ENCODE measurements at places on chromosomes 13 and 19.

DNA sequence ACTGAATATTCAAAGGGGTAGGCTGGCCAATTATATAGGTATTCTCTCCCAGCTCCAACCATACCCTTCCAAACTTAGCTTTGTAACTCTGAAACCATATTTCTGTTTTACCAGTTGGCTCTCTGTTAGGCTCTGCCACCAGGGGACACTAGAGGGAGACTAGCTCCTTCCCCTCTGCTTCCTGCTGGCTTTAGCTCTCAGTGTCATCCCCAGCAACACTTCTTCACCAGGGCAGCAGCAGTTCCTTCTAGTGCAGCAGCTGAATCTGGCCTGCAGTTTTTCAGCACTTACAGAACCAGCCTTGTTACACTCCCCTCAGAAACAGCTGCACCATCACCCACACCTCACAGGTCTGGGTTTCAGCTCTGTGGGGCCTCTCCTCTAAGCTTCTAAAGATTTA is 51.0 kb upstream of the DOCK9 start:
- DNase-seq = peak; percentile 42

GRCh38 chr19:33197591-33198000 is 3.5 kb downstream of the LRP3 start:
- no peak for DNase-seq

DNA sequence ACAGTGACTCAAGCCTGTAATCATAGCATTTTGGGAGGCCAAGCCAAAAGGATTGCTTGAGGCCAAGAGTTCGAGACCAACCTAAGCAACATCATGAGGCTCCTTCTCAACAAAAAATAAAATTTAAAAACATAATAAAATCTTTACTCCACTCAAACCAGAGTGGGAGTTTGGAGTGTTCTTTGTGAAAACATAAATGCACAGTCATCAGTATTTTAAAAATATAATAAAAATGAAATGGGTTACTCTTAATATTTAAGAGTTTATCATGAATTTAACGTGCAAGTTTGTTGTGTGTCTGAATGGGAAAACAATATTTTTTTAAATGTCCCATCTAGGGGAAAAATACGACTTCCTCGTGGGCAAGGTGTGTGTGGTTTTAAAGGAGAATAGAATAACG is 78.6 kb upstream of the STARD13 start:
- DNase-seq = no peak

DNA sequence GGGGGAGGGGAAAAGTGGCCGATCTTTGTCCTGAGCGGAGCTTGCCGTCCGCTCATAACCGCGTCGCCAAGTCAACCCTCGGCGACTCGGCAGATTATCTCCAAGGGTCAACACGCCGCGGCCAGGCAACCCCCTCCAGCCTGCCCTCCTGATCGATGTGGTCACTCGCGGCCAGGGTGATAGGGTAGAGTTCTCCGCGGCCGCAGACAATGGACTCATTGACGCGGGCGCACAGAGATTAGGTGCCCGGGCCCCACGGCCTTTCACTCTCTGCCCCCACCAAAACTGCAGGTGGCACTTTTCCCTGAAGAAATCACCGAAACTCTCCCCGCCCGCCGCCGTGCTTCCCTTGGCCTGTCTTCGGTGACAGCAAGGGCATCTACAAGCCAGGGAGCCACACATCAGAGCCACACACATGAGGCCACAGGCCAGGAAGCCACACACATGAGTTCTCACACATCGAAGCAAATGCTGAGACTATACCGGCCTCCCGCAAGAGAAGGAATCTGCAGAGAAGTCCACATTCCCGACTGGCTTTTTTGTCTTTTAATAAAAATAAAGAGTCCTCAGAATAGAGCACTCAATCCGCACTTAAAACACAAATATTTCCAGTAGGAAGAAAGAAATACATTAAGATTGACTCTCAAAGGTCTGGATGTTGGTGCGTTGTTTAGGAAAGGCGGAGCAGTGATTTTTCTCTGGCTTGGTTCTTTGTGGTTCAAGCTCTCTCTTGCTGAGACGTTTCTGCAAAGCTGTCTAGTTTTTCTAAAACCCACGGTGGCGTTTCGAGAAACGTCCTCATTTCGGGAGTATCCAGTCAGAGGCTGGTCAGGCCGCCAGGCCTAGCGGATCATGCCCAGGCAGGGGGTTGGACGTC is 1.5 kb upstream of the PDX1 start:
- DNase-seq = no peak

DNA sequence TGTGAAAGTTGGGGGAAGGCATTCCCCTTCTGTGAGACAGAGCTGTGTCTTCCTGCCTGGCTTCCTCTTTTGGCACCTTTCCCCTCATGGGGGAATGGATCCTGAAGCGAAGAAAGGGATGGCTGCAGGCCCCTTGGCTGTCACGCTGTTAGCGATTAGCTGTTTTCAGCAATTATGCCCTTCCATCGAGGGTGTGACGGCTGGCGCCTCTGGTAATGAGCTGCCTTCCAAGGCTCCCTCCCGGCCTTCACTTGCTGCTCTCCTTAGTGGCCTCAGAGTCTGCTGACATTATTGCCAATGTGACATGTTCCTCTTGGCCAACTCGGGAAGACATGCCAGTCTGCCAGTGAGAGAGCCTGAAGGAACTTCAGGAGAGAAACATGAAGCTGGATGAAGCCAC is 162.1 kb downstream of the ZIC5 start:
- DNase-seq = no peak

- no peak for DNase-seq
Observed at GRCh38 chr13:40023595-40024203, 368.2 kb downstream of the COG6 start.

DNA sequence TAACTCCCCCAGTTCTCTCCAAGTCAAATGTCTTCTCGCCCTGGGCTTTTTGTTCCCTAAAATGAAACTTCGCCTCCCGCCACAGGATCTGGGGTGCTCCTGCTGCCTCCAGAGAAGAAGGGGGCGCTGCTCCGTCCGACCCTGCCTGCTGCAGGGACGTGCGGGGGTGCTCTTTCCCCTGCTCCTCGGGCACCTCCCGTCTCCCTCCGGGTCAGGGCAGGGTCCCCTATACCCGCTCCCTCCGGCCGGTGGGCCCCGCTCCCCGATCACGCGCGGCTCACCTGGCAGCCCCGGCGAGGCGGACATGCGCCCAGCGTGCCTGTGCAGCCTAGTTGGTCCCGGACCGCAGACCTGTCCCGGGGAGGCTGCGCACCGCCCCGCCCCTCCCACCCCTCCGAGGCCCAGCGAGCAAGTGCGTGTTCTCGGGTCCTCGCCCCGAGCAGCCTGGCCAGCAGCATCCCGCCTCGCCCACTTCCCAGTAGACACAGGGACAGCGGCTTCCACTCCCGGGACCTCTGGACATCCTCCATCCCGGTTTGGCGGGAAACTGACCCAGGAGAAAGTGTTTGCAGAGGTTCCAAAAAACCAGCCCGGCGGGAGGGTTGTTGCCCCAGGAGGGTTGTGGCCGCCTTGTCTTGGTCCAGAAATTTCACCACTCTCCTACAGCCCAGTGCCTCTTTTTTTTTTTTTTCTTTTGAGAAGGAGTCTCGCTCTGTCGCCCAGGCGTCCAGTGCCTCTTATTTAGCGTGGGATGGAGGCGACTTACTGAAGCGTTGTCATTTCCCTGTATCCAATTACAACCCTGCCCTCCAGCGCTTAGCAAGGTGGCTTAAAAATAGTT is at the start of gene OXGR1:
Gene OXGR1, minus strand, starts transcription at position 460 of the 841 bp plus-strand sequence. CDS start 6,717 bp downstream, outside the sequence.
- no peak for DNase-seq

DNA sequence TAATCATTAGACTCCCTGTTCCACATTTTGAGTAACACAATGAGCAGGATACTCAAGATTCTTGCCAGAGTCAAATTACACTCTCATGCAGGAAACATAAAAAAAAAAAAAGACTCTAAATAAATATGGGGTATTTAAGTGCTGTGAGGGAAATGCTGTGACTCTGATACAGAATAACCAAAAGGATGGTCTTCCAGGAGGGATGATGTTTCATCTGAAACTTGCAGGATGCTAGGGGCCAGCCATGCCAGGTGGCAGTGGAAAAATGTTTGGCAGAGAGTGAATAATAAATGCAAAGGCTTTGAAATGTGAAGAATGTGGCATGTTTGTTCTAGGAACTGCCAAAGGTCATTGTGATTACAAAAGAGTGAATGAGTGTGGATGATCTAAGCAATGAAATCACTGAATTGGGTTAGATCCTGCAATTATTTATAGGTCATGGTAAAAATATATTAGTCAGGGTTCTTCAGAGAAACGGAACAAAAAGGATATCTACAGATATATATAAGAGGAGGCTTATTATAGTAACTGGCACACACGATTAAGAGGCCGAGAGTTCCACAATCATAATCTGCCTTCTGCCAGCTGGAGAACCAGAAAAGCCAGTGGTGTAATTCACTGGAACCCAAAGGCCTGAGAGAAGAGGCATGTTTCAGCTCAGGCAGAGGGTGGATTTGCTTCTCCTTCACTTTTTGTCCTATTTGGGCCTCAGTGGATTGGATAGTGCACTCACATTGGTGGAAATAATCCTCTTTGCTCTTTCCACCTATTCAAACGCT is 1832.8 kb upstream of the MIR17HG start:
- DNase-seq = no peak

DNA sequence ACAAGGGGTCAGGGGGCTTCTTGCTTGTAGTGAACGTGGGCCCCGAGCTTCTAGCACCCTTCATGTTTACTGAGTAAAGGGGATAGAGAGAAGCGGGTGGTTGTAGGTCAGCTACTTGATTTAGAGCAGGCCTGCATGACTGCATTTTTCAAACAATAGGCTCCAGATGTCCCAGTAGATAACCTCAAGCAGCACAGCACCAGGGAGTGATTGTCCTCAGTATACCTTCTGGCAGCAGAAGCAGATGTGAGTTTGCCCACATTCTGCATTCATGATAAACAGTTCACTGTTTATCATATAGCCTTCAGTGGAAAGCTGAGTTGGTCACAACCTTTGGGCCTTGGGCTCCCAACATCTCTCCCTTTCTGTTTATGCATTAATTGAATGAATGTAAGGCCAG is 4.8 kb downstream of the ZNF439 start:
- DNase-seq = no peak

- DNase-seq = no peak
Observed at GRCh38 chr13:58207501-58207900, 576.0 kb downstream of the PCDH17 start.

GRCh38 chr13:78121001-78121400 is 202.4 kb upstream of the EDNRB start:
- no peak for DNase-seq

DNA sequence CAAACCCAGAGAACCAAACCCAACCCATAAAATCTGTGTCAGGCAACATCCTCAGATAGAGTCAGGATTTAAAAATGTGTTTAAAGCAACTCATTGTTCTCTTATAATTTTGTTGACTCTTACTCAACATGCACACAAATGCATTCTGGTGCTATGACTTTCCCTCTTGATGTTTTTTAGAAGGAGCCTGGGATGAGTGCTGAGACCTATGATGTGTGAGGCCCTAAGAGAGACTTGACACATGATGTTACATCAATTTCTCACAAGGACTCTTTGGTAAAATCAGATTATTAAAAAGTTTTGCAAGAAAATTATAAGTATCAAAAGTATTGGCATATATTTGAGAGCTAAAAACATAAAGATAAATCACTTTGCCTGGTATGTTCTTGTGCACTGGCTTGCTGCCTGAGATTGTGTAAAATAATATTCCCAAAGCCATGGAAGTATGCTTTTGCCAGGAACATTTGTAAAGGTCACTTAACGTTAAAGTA is 173.9 kb downstream of the DCLK1 start:
- DNase-seq = no peak

DNA sequence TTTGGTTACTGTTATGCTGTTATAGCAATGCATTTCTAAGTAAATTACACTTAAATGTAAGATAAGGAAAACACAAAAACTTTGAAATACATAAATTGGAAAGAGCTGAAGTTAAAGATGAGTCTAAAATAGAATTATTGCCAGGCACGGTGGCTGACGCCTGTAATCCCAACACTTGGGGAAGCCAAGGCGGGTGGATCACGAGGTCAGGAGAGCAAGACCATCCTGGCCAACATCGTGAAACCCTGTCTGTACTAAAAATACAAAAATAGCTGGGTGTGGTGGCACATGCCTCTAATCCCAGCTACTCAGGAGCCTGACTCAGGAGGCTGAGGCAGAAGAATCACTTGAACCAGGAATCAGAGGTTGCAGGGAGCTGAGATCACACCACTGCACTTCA is 905.4 kb upstream of the GPC6 start:
- DNase-seq = no peak

DNA sequence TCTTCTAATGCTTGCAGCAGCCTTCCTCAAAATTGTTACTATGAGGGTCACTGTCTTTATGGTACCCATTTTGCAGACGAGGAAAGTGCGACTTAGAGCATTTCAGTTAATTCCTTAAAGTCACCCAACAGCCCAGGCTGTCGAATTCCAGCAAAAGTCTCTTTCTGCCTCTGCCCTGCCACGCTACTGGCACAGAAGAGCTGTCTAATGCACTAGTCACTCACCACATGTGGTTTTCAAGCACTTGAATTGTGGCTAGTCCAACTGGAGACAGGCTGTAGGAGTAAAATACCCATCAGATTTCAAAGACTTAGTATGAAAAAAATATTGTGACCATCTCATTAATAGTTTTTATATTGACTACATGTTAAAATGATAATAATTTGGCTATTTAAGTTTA is 1.7 kb downstream of the FPR1 start:
- no peak for DNase-seq

DNA sequence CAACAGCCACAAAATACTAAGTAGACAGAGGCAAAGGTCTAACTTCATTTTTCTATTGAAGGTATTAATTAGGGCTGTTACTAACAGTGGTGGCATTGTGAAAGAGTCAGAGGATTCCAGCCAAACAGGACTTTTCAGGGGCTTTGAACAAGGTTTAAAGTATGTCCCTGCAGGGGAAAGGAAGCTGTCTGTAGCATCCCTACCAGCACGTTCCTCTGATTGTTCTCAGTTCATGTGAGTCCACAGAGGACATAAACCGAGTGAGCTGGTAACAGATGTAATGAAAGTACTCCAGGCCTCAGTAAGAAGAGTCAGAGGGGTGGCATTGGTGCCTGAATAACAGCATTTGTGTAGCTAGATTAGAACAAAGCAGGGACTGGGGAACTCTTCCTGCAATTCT is 15.3 kb upstream of the SPATA13 start:
- DNase-seq = no peak

GRCh38 chr13:93279982-93280381 is 53.4 kb downstream of the GPC6 start:
- no peak for DNase-seq

DNA sequence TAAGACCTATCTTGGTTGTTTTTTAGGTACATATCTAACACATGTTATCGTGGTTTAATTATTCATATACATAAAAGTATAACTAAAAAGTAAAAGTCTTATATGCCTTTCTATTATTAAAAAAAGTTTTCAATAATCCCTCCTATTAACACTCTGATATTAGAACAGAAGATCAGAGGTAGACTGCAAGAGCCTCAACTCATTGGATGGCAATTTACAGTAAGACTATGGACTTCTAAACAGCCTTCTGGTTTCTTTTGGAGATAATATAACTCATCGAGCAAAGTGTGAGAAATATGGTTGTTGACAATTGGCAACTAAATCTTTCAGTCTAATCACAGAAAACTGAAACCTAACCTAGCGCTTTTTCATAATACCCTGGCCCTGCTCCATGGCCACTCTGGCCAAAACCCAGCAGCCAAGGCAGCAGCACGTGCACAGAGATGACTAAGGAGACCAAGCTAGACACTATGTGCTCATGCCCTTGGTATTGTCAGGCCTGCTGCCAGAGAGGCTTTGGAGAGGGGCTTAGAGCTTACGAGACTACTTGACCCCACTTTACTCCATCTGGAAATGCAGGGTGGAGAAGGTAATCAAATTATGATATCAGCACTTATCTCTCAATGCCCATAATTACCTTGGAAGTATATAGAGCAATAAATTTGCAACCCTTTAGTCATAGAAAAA is 40.6 kb upstream of the EEF1AKMT1 start:
- no peak for DNase-seq

Data from activated naive CD4-positive, alpha-beta T cell treated with Interleukin-2 at 50 U/mL for 16 hours (primary cell).